Adrenal gland (tissue), 19 donors: ENCODE measurements at places on chromosomes 3 and 15.

GRCh38 chr15:87871731-87872320 lies 384.7 kb downstream of the NTRK3 start:
- no peak for DNase-seq

DNA sequence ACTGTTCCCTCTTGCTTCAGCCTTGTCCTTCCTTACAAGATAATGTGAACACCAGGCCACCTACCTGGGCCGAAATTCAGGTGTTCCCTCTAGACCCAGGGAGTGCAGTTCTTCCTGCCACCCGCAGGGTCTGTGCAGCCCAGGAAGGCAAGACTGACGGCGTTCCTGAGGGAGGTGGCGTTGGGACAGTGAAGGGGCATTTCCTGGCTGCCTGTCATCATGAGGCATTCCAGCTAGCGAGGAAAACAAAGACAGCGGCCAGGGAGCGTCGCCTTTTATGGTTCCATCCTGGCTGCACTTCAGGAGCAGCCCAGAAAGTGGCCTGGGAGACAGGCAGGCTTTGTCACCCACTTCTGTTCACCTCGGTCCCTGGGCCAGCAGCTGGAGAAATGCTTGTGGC lies 84.8 kb upstream of the WNT5A start:
- no peak for DNase-seq

DNA sequence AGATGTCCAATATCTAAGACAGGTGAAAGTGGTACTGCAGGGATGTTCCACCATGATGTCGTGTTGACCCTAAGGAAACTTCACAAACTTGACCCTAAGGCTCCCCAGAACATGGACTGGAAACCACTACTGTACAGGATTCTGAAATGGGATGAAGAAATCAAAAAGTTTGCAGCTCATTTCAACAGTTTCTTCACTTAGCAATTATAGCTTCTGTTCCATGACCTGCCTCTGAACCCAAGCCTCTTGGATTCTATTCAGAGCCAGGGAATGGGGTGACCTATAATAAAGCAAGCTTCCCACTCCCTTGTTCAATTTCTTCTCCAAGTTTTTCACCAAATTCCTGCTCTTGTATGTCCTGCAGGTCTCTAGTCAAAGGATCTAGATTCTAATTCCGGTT lies 40.7 kb downstream of the DUT start:
- DNase-seq = no peak

- DNase-seq = no peak
Measured at GRCh38 chr3:196645897-196646665, 6.6 kb downstream of the NRROS start.

DNA sequence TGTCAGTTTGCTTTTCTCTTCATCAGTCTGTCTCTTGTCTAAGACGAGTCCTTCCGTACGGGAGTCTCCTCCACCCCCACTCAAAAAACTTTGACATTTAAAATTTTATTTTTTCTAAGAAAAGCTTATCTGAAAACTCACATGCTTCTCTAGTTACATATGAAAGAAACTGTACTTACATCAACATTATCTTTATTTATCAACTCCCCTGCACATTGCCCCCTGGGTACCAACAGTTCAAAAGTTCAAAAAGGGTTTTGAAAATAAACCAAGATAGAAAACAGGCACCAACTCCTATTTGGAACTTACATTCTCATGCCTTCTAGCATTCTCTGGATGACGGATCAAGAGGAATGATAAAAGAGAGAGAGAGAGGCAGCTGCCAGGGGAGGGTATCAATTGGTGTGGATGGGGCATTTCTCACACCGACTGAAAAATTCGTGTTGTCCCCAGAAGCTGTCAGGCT lies 182.5 kb downstream of the FOXP1 start:
- DNase-seq = no peak

DNA sequence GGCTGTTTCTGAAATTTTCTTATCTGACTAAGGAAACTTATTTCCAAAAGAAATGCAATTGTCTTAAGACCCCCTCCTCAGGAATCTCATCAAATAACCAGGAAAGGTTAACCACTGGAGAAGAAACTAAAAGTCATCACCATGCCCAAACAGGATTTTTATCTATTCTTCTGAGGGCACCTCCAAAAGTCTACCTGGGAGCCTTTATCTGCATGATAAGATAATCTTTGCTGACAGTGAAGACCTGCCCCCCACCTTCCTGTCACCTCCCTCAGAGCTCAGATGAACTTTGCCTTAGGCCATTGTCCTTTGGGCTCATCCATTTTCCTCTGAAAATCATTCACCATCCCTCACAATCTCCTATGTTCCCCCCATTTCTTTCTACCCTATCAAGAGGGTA lies 137.3 kb upstream of the SMAD3 start:
- DNase-seq = no peak

- DNase-seq = no peak
Measured at GRCh38 chr3:191331388-191331787, 1.1 kb upstream of the UTS2B start.

GRCh38 chr3:107833043-107833442 lies 257.8 kb downstream of the CD47 start:
- no peak for DNase-seq

DNA sequence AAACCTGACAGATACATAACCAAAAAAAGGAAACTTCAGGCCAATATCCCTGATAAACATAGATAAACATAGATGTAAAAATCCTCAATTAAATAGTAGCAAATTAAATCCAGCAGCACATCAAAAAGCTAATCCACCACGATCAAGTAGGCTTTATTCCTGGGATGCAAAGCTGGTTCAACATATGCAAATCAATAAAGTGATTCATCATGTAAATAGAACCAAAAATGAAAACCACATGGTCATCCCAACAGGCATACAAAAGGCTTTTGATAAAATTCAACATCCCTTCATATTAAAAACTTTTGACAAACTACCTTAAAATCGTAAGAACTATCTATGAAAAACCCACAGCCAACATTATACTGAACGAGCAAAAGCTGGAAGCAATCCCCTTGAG lies 882.2 kb downstream of the NTRK3 start:
- DNase-seq = no peak

DNA sequence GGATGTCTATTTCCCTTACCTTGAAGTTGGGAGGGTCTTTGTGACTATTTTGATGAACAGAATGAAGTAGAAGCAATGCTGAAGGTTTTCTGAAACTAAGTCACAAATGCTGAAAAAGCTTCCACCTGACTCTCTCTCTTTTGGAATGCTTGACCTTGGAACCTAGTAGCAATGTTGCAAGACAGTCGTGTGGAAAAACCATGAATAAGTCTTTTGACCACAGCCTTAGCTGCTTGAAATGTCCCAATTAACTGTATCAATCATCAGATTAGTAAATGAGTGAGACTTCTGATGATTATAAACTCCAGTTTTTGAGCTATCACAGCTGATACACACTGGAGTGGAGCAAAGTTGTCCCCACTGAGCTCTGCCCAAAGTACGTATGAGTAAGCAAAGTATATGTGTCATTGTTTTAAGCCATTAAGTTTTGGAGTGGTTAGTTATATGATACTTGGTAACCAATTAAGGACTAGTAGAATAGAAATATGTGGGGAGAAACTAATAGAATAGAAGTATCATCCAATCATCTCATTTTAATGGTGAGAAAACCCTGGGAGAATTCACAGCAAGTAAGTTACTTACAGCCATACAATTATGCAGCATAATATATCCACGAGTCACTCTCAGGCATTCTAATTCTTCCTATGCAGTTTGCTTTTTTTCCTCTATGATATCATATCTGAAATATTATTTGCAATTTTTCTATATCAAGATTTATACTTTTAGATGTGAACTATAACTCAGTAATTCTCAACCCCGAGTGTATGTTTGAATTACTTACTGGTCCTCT lies 1010.6 kb downstream of the ROBO2 start:
- no peak for DNase-seq

- no peak for DNase-seq
Measured at GRCh38 chr15:81273855-81274254, 50.1 kb downstream of the STARD5 start.

DNA sequence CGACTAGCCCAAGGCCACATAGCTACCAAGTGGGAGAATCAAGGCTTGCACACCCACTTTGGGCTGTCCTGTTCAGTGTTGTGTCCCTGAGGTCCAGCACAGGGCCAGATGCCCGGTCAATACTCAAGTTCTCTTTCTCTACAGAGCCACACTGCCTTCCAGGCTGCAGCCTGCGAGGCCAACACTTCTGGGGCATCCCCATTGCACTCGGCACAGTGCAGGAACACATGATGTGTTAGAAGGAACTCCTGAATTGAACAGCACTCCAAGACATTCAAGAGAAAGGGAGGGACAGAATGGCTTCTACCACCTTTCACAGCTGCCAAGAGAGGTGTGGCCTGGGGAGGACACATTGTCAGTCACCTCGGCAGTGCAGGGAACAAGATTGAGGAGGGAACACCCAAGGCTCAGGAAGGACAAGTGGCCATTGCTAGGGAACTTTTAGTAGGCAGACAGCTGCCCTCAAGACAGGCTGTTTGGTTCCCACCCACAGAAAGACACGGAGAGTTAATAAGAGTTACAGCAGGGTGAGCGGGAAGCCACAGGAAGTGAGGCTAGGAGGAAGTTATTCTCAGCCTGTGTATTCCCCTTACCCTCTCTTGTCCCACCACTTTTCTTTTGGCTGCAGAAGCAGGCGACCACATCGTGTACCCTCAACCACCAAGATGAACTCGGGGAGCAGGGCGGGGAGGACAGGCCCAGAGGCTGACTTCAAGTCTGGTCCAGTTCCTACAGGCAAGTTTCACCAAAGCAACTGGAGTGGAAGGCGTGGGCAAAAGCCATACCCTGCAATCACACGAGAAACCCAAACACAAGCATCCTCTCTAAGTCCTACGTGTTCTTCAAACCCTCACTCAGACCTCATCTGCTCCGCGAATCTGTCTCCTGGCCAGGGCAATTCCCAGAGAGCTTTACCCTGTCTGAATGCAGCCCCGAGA lies 69.4 kb downstream of the SRGAP3 start:
- no peak for DNase-seq

DNA sequence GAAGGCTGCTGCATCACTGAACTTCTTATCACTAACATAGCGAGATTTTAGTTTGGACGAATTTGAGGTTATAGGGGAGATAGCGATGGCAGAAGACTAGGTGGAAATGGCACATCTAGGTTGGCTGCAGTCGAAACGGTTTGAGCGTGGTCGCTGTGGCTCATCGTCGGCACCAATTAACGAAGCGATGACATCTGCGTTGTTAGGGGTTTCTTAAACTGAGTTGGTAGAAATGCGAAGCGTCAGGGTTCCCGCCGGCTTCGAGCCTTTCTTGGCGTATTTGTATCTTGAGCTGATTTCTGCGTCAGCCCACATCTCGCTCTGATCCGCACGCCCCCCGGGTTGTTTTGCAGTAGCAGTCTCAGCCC lies 319 bp downstream of the LNP1 start:
- DNase-seq = peak; percentile 33

GRCh38 chr15:85757939-85758654 lies 36.6 kb downstream of the KLHL25 start:
- no peak for DNase-seq

DNA sequence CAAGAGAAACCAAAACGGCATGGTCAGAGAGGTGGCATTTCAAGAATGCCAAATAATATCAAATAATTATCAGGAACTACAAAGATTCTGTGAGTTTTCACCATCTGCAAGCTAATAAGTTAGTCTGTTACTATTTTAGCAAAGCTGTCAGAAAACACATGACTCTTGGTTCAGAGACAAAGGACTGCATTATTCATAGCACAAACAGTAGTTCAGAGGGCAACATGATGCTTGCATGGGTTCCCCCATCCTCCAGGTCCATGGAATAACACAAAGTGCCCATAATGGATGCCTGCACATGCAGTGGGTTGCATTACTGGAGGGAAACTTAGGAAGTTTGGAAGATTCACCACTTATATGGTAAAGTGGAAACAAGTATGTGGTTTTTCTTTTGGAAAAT lies 228.8 kb upstream of the ALCAM start:
- no peak for DNase-seq

DNA sequence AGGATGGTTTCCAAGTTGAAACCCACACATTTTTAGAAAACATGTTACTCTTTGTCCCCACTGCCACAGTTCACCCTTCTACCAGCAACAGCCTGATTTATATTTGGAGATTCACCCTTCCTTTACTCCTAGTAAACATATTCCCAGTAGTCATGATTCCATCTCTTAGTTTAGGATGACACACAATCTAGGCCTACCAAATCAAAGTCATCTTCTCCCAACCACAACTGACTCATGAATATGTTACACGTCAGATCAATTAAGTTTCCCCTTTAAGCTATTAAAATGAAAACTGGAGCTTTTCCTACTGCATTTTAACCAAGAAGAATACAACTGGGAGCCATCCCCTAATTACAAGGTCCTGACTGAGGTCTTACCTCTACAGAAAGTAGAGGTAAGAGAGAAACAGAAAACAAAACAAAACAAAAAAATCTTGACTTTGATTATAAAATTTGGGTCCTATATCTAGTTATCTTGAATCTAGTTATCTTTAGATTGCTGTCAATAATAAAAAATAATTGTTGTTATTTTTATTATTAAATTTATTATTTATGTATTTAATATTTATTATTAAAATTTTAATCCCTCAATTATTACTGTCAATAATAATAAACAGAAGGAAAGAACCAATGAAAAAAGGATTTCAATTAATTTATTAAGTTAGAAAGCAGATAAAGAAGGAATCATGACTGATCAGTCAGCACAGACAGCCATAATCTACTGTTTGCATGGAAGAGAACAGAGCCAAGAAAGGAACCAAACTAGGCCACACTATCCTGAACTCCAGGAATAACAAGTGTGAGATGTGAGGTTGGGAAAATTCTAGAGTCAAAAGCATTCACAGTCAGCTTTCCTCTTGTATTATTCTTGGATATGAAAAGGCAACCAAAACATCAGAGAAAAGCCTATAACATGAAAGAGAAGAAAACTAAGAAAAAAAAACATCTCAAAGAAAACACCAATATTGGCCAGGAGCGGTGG lies 12.5 kb downstream of the DPH6 start:
- no peak for DNase-seq

DNA sequence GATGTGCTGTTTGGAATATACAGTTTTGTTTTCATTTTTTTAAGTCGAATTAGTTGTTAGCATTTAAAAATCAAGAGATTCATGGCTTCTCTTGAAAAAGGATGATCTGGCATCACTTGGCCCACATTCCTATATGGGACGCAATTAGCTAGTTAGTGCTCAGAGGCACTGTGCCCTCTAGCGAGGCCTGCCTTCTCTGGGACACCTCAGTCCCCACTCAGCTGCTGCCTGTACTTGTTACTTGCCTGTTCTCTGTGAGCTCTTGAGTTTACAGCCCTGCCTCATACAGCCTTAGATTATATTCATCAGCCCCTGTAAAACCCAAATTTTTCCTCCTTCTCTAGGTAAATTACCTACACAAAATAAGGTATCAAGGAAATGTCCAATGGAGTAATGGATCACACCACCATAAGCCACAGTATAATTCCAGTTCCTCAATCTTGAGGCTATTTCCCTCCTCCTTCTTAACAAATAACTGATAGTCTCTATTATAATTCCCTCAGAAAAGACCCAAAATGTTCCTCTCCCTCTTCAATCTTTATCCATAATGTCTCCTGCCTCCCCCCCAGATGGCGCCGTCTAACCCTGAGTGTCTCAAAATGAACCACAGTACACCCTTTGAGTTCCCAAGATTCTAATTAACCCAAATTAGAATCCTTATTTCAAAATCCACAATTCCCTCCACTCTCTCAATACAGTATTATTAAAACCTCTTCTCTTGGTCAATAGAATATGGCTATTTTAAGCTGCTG lies 2.7 kb downstream of the ZMAT3 start:
- DNase-seq = no peak

- no peak for DNase-seq
Measured at GRCh38 chr3:129890125-129890524, 3.4 kb downstream of the TMCC1 start.

- DNase-seq = peak; percentile 76
Measured at GRCh38 chr3:9204253-9204992, 45.0 kb downstream of the SRGAP3 start.
